ENCODE measurements at places on chromosomes 5 and 9.

- no peak for DNase-seq
Observed at GRCh38 chr9:87427851-87428506, 69.7 kb upstream of the DAPK1 start.

DNA sequence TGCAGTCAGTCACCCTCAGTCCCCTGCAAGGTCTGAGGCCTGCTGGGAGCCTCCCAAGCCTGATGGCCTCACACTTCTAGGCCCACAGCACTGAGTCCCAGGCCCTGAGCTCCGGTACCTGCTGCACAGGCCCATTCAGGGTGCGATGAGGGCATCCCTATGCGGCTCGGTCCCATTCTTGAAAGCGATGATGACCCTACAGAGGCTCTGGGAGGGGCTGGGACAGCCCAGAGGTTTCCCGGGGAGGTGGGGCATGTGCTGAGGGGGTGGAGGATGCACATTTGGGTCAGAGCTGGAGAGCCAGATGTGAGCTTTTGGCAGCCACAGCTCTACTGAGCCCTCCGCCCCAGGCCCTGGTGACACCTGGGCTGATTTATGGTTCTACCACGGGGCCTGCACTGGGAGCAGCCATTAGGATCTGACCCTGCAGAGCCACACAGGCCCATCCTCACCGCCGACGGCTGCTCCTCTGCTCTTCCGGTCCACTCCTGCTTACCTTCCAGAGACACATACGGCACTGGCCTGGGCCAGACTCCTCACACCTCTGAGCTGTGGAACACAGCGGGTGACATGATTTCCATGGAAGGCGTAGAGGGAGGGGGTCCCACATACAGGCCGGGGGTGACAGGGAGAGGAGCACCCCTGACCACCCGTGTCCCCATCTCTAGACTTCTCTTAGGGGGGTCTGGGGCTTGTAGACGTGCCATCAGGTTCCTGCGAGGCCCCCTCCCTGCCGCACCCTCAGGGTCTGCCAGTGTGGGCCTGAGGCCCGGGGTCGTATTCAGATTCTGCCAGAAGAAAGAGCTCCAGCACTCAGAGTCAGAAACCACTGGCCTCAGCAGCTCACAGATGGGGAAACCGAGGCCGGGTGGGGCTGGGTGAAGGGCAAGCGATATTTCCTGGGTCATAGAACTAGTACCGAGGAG, 53.4 kb downstream of the COL23A1 start:
- no peak for DNase-seq

GRCh38 chr5:22591461-22591860, 261.7 kb downstream of the CDH12 start:
- DNase-seq, result no peak

GRCh38 chr9:14243514-14244042, 70.4 kb downstream of the NFIB start:
- DNase-seq, result no peak

DNA sequence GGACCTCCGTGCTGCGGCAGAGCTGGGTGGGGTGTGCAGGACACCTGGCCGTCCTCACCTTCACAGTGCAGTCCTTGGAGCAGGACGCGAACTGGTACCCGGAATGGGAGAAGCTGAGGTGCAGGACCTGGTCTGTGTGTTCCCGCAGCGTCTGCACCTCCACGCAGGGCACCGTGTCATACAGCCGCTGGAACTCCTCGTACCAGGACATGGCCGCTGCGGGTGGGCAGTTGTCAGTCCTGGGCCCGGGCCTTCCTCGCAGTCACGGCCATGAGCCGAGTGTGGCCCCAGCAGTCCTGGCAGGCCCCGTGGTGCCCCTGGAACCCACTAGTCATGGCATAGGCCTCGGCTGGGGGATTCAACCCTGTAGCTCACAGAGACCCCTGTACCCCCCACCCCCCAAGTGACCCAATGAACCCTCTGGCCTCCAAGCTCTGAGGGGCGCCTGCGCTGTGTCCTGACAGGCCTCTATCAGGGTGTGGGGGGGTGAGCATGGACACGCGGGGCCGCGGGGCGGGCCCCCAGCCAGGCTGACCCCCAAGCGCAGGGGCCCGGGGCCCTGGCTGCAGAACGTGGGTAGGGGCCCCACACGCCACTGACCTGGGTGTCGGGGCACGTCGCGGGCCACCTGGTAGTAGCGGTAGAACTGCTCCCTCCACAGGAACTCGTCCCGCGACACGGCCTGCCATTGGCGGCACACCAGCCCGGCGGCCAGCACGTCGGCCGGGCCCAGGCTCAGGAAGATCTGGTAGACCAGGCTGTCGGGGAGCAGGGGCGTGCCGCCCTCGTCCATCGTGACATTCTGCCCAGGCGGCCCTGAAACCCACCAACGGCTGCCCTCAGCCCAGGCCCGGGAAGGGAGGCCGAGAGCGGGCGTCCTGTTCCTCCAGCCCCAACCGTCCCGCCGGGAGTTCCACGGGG, 987 bp downstream of the FBXW5 start:
- peak; percentile 24 for DNase-seq
